Activated CD4-positive, alpha-beta T cell treated with anti-CD3 and anti-CD28 coated beads, Interleukin-2, Interleukin-4, amounts not matched to agents 100 ng/mL and 50 ng/mL, durations not matched to agents 16 hours and 8 hours (primary cell): ENCODE measurements at places on chromosomes 16 and 17.

DNA sequence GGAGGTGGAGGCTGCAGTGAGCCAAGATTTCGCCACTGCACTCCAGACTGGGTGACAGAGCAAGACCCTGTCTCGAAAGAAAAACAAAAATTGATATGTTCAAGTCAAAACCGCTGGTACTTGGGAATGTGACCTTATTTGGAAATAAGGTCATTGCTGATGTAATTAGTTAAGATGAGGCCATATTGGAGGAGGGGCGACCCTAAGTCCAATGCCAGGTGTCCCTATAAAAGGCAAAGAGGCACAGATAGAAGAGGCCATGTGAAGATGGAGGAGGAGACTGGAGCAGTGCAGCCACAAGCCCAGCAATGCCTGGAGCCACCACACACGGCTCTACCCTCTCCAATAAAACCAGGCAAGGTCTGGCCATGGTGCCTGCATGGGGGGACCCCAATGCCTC is 50.8 kb upstream of the JPH3 start:
- no peak for DNase-seq

GRCh38 chr16:22977294-22977697 is 163.3 kb downstream of the HS3ST2 start:
- DNase-seq: no peak

DNA sequence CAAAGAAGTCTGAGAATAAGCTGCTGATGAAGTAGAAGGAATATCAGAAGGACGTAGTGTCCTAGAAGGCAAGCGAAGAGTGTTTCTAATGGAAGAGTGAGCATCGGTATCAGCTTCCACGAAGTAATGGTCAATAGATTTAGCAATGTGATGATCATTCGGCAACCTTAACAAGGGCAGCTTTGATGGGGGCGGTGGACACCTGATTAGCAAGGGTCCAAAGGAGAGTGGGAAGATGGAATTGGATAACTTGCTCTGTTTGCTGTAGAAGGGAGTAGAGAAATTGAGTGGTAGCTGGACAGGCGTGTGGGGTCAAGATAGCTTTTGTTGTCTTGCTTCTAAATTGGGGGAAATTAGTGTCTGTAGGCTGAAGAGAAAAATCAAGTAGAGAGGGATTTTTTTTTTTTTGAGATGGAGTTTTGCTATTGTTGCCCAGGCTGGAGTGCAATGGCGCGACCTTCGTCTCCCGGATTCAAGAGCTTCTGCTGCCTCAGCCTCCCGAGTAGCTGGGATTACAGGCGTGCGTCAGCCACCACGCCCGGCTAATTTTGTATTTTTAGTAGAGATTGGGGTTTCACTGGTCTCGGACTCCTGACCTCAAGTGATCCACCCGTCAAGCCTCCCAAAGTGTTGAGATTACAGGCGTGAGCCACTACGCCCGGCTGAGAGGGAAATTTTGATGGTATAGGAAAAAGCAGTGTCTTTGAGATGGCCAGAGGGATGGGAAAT is 13.9 kb upstream of the HES7 start:
- DNase-seq: no peak

DNA sequence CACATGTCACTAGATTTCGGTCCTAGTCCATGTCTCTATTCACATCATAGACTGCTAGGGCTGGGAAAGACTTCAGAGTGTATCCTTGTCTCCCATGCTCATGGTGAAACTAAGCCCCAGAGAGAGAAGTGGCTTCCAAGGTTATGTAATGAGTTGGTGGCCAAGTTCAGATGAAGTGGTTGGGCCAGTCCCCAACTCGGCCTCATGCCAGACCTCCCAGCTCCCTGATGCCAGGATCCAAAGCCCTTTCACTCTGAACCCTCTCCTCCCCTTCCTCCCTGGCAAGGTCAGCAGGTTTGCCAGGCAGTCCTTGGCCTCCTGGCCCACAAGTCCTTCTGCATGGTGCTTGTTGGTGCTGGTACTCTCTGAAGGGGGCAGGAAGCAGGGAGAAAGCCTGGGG is 189.7 kb downstream of the AXIN2 start:
- no peak for DNase-seq

GRCh38 chr16:31270795-31271194 is 11.0 kb downstream of the ITGAM start:
- DNase-seq: no peak

GRCh38 chr17:27559506-27560481 is 71.2 kb upstream of the LGALS9 start:
- no peak for DNase-seq

DNA sequence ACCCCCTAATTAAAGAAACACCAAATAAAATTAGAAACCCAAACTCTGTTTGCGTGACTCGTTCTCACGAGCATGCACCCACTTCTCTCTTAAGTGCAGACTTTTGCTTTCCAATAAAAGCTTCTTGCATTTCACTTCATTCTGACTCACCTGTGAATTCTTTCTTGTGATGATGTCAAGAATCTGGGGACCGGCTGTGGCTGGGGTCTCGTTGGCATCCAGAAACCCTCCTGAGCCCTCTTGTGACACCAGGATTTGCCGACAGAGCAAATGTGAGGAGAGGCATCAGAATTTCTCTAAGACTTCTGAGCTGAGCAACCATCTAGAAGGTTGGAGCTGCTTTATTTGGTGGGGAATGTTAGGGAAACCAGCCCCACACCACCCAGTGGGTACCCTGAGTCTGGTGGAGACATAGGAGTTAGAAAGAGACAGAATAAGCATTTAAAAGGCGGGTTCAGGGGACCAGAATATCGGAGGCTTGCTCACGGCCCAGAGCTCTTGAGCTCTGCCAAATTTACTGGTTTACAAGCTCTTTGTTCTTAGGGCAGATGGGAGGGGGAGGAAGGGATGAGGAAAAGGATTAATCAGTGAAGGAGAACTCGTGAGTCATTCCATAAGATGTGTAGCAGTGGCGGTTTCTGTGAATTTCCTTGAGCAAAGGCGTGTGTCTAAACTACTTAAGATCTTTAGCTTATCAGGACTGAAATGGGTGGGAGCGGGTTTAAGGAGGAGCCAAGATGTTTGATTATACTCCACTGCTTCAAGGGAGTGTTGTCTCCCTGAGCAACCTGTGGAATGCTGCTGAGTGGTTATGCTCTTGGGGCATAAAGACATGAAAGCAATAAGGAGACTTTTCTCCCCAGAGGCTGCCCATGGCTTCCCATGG is 24.2 kb upstream of the TMC5 start:
- no peak for DNase-seq

- DNase-seq: no peak
Measured at GRCh38 chr17:64947152-64947551, 27.9 kb upstream of the LRRC37A3 start.

GRCh38 chr16:4109250-4109736 is 6.9 kb downstream of the ADCY9 start:
- DNase-seq: no peak

DNA sequence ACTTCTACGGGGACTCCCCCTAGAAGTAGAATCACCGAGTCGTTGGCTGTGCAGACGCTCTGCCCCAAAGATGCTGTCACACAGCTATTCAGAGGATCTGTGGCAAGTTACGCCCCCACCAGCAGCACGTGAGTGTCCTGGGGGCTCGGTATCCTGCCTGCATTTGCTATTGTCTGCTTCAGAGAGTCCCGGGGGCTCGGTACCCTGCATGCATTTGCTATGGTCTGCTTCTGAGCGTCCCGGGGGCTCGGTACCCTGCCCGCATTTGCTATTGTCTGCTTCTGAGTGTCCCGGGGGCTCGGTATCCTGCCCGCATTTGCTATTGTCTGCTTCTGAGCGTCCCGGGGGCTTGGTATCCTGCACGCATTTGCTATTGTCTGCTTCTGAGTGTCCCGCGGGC is 23.8 kb upstream of the ZNF469 start:
- DNase-seq: no peak

DNA sequence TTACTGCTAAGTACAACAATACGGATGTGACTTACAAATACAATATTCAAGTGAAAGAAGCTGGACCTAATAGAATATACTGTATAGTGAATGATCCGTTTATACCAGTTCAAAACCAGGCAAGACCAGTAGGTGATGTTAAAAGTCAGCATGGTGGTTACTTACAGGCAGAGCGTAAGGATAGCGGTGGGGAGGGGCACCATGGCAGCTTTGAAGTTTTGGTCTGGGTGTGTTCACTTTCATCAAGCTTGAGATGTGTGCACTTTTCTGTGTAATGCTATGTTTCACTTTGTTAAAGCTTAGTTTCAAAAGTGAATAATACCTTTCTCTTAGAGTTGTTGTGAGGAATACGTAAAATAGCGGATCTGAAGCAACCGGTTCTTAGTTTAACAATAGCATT is 16.5 kb upstream of the SLC35G3 start:
- no peak for DNase-seq

DNA sequence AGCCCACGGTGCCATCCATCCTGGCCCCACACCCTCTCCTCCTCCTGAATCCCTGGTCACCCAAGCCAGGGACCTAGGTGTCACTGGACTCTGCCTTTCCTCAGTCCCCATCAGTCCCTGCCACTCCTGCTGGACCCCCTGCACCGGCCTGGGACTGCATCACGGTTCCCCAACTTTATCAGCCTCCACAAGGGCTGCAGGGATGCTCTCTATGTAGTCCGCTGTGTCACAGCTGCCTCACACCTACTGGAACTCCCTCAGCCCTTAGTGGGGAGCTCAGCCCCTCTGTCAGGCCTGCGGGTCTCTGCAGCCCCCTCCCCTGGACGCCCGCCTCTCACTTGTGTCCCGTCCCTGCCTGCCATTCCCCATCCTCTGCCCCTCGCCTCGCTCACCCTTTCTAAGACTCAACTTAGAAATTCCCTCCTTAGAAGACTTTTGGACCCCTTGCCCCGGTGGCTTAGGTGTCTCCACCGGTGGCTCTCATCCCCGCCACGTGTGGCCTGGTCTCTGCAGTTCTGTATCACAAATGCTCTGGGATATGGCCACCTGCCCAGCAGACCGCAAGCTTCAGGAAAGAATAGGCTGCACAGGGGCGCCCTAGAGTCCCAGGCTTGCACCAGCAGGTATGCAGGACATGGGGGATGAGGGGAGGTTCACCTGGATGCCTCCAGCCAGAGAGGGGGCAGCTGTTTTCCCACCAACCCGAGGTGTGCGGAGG is 62.9 kb downstream of the PRMT7 start:
- DNase-seq: no peak

DNA sequence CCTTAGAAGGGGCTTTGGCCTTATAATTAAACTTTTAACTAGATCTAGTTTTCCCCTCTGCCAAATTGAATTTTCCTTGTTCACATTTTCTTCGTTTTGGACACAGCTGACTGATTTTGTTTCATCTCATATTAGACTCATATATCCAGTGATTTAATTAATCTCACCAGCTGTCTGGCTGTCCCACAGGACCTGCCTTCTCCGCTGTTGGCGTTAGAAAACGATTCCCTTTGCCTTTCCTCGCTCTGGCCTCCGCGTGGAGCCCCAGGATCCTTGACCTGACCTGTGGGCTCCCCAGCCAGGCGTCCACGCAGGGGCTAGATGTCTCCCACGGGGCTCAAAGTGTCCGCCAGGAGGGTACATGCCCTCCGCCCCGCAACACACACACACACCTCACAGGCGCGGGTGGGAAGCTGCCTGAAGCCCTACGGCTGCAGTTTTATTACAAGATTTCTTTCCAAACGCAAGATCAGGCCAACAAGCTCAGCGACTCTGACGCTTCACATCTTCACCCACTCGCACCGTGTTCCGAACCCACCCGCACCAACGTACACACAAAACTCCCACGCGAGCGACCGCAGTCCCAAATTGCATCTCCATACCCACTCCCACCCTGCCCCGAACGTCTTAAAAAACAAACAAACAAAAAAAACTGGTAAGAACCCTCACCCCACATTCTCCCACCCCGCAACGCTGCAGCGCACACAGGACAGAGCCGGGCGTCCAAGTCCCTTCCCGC is 1.1 kb downstream of the RPRML start:
- DNase-seq: no peak

DNA sequence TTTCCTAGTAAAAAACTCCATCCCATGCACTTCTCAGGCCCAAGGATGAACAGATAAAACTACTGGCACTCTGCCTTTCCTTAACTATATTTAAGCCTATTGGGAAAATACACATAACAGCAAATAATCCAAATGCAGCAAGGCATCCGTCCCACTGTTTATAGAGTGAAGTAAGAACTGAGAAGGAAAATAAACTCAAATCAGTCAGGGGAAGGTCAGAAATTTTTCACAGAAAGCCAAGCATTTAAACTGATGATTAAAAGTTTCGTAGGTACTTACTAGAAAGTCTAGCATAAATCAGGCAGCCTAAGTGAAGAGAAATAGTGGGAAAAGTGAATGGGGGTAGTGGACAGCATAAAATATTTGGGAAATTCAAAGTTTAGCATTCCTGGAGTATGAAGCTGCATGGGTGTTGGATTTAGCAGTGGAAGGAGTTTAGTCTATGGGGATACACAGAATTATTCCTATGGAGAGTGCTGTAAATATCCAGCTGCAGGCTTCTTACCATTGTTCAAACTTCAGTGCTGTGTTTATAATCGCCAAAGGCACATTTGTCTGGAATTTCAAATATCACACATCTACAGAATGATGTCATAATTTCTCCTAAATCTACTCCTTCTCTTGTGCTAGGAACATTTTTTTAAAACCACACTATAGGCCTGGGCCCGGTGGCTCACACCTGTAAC is 1131.0 kb upstream of the GOT2 start:
- no peak for DNase-seq

- no peak for DNase-seq
Measured at GRCh38 chr16:80989801-80990200, 16.9 kb downstream of the CMC2 start.

GRCh38 chr17:57533684-57534305 is 211.3 kb downstream of the CCDC182 start:
- DNase-seq: no peak

- peak; percentile 53 for DNase-seq
Measured at GRCh38 chr17:55576996-55577586, 65.8 kb upstream of the SMIM36 start.

GRCh38 chr17:16283705-16284104 is 66.7 kb downstream of the PIGL start:
- DNase-seq: no peak

DNA sequence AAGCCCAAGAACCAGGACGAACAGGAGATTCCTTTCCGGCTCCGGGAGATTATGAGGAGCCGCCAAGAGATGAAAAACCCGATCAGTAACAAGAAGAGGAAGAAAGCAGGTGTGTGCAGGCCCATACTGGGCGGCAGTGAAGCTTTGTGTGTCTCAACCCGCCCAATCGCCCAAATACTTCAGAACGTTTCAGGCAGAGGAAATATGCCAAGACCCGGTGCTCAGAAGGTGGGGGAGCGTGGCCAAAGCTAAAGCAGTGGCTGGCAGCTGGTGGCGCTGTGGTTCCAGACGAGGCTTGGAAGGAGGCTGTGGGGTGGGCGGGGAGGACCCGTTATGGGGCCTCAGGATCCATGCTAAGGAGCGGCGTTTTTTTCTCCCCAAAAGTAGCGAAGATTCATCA is 1.2 kb downstream of the CCDC137 start:
- DNase-seq: no peak

DNA sequence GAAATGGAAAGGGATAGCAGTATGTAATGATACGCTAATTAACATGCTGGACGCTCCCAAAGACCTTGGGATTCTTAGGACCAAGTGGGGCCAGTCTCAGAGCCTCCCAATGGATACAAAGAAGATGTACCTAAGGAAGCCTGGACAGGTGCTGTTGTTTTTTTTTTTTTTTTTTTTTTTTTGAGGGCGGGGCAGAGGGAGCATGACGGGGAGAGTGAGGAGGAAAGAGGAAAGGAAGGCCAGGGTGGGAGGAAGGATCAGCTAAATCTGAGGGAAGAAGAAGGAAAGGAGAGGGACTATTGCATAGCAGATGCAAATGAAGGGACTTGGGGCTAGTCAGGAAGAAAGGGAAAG is 2.5 kb downstream of the VAMP2 start:
- no peak for DNase-seq

GRCh38 chr17:2705263-2705662 is 6.3 kb downstream of the CLUH start:
- no peak for DNase-seq
